Naive thymus-derived CD4-positive, alpha-beta T cell (primary cell): ENCODE measurements at places on chromosomes 7 and 10. TPM values are rescaled to one million over a fixed set of nuclear protein-coding genes. Genes with fewer than 3 reads are reported as not detected.

Gene GNGT1
- not detected for total RNA-seq

Gene EIF4H
- total RNA-seq: 177 TPM

GRCh38 chr7:38773430-38773829 lies 135.6 kb downstream of the VPS41 start:
- no peak overlapping the region for H3K27ac ChIP-seq
- no peak overlapping the region for H3K4me3 ChIP-seq
- no peaks in the 10 kb centered on the region for H3K36me3 ChIP-seq
- H3K27me3 ChIP-seq: no peaks in the 10 kb centered on the region

GRCh38 chr10:85927952-85928665 lies 438.5 kb downstream of the GRID1 start:
- no peak overlapping the region for H3K4me3 ChIP-seq
- H3K36me3 ChIP-seq: no peaks in the 10 kb centered on the region
- no peaks in the 10 kb centered on the region for H3K4me1 ChIP-seq
- no peaks in the 10 kb centered on the region for H3K27me3 ChIP-seq
- DNase-seq: no peak

DNA sequence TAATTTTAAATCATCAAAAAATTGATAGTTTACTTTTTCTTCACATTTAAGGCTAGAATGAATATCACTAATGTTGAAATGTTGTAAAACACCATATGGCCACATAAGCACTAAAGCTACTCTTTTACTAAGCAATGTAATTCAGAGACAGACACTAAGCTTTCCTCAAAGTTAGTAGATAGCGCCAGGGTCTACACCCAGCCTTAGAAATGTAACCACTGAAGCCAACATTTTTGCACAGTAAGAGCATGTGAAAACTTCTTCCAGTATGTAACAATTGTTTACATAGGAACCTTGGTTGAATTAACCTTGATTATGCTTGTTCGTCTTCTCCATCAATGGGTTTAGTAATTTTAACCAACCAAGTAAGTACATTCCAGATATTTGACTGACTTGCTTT lies 28.4 kb upstream of the PRKG1 start:
- H3K4me1 ChIP-seq: no peaks in the 10 kb centered on the region
- no peak overlapping the region for H3K27ac ChIP-seq
- H3K27me3 ChIP-seq: no peaks in the 10 kb centered on the region
- DNase-seq: no peak
- H3K4me3 ChIP-seq: no peak overlapping the region
- no peaks in the 10 kb centered on the region for H3K36me3 ChIP-seq
